ENCODE measurements at places on chromosomes 13 and 19. TPM values are rescaled to one million over a fixed set of nuclear protein-coding genes. Genes with fewer than 3 reads are reported as not detected.

The PRTN3 gene
- not detected for total RNA-seq

The CBY2 gene
- total RNA-seq: not detected

The RNF225 gene
- total RNA-seq: not detected

The RTBDN gene
- total RNA-seq: not detected

The SHC2 gene
- total RNA-seq: 9.9 TPM

The ZNF730 gene
- 5.3 TPM for total RNA-seq

The CEACAM21 gene
- 1.1 TPM for total RNA-seq

The LGI4 gene
- 12.7 TPM for total RNA-seq

The SMIM44 gene
- total RNA-seq: not detected

The CIC gene
- total RNA-seq: 49.9 TPM

The ZNF222 gene
- 2.9 TPM for total RNA-seq

The SLC6A16 gene
- total RNA-seq: 0.85 TPM

The TUBA3C gene
- not detected for total RNA-seq

The KIR3DL2 gene
- not detected for total RNA-seq

The CARD8 gene
- 60.0 TPM for total RNA-seq

The ACP7 gene
- total RNA-seq: not detected

The GARIN5A gene
- not detected for total RNA-seq

The SYDE1 gene
- total RNA-seq: 22.0 TPM

The KLK2 gene
- not detected for total RNA-seq

The BST2 gene
- 68.9 TPM for total RNA-seq

The CIRBP gene
- 159 TPM for total RNA-seq

The ZNF132 gene
- 6.6 TPM for total RNA-seq

The ZNF211 gene
- total RNA-seq: 10.1 TPM

The GPC6 gene
- 16.2 TPM for total RNA-seq

The KLK4 gene
- not detected for total RNA-seq

The CD37 gene
- 87.4 TPM for total RNA-seq

The TMPRSS9 gene
- total RNA-seq: not detected

The ANGPTL8 gene
- 1.9 TPM for total RNA-seq

The IRGC gene
- total RNA-seq: not detected

The SLC17A7 gene
- total RNA-seq: 3.6 TPM

The FOSB gene
- 1.8 TPM for total RNA-seq

The TMEM190 gene
- total RNA-seq: not detected

The OR10H1 gene
- not detected for total RNA-seq

The BRD4 gene
- 46.5 TPM for total RNA-seq

The ZNF576 gene
- total RNA-seq: 7.7 TPM

The BEST2 gene
- not detected for total RNA-seq

The FCAR gene
- total RNA-seq: 3.9 TPM

The C1QTNF9 gene
- 0.34 TPM for total RNA-seq

The NLRP7 gene
- total RNA-seq: not detected

The CEACAM7 gene
- not detected for total RNA-seq

The ZNF439 gene
- total RNA-seq: 3.8 TPM

The ZNF749 gene
- 3.7 TPM for total RNA-seq

The TJP3 gene
- total RNA-seq: 0.22 TPM

The F7 gene
- not detected for total RNA-seq

The CAPN12 gene
- total RNA-seq: 0.57 TPM

The TMEM147 gene
- 70.5 TPM for total RNA-seq

The KPTN gene
- total RNA-seq: 4.2 TPM

The CYSLTR2 gene
- total RNA-seq: 0.19 TPM

The CACNG6 gene
- not detected for total RNA-seq
